ENCODE measurements at places on chromosomes 5 and 9.
A peak's percentile ranks its signal among the peaks of the same experiment; 100 is the strongest.

DNA sequence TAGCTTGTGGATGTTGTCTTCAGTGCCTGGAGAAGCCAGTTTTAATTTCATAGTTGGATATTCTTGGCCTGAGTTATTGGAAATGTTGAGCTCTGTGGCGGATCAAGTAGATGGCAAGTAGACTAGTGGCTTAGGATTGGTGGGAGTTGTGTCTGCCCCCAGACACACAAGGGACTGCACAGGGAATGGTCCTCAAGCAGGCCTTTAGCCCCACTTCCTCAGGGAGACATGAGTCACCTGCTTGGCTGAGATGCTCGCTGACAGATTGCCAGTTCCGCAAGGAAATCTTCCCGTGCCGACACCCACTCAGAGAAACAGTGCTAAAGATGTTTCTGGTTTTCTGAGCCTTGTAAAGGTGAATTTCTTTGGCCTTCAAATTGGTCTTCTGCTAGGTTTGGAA lies 18.8 kb upstream of the CATSPER3 start:
- peak; percentile 77 for DNase-seq

DNA sequence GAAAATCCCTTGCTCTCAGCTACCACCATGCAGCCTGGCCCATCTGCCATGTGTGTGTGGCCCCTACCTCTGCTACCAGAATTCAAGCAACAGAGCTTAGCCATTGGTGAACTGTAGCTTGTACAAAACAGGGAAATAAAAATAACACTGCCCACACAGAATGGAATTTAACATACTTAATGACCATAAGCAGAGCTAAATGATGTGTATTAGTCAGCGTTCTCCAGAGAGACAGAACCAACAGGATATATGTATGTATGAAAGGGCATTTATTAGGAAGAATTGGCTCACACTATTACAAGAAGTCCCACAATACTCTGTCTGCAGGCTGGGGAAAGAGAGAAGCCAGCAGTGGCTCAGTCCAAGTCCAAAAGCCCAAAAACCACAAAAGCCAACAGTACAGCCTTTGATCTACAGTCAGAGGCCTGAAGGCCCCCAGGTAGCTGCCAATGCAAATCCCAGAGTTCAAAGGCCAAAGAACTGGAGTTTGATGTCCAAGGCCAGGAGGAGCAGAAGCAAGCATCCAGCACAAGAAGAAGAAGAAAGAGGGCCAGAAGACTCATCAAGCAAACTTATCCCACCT lies 318.8 kb downstream of the DNAH5 start:
- no peak for DNase-seq

DNA sequence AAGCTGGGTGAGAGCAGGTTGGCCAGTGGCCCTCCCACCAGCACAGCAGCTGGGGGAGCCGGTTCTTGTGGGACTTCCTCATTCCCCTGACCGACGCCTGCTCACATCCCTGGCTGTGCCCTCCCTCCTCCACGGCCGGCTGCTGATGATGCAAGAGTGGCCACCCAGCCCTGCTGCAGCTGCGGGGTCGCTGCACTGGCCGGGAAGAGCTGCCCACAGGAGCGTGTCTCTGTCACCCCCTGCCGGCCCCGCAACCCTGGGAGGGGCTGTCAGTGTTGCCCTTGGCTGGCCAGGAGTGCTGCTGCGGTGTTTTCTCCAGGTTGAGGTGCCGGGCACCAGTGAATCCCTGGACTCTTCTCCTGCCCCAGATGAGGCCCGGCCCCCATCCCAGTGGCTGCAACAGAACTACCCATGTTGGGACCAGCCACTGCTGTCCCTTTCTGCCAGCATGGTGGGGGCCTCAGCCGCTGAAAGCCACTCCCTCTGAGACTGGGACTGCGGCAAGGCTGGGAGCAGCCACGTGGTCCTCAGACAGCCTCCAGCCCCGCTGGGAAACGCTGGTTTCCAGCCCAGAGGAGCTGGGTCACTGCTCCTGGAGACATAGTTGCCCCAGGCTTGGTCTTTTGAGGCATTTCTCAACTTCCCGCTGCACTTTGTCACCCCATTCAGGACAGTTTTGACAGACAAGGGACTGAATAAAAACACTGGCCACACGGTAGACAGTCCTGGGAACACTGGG lies 739 bp downstream of the CARD9 start:
- peak; percentile 82 for DNase-seq

DNA sequence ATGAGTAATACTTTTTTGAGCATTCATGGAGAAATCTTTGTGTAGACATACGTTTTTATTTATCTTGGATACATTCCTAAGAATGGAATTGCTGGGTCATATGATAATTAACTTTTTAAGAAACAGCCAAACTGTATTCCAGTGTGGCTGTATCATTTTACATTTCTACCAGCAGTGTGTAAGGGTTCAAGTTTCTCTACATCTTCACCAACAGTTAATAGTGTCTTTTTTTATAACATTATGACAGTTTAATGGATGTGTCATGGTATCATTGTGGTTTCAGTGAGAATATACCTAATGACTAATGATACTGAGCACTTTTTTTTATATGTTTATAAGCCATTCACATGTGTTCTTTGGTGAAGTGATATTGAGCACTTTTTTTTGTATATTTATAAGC lies 52.4 kb downstream of the NIPBL start:
- DNase-seq, result no peak

DNA sequence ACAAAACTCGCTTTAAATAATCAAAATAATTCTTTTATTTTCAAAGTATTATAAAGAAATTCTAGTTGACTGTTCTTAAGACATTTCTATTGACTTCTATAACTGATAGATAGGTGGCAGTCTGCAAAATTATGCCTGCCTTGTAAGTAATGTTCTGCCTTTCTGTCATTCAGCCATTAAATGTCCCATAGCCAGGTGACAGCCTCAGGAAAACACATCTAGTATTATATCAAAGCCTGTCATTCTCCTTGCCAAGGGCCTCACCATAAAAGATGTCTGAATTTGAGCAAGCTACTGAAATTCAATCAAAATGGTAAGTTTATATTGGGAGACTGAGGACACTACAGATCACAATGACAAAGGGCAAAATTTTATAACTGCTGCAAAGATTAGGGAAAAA lies 170.4 kb upstream of the COX7C start:
- no peak for DNase-seq

DNA sequence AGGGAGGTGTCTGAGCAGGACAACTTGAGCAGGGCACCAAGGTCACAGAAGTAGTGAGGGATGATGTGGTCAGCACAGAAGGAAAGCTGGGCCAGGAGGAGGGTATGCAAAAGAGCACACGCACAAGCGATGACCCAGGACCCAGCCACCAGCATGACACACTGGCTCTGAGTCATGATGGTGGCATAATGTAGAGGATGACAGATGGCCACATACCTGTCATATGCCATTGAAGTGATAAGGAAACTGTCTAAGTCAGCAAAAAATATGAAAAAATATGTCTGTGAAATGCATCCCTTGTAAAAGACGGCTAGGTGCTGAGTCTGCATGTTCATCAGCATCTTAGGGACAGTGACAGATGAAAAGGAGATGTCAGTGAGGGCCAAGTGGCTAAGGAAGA lies 380 bp downstream of the OR1J1 start:
- no peak for DNase-seq

DNA sequence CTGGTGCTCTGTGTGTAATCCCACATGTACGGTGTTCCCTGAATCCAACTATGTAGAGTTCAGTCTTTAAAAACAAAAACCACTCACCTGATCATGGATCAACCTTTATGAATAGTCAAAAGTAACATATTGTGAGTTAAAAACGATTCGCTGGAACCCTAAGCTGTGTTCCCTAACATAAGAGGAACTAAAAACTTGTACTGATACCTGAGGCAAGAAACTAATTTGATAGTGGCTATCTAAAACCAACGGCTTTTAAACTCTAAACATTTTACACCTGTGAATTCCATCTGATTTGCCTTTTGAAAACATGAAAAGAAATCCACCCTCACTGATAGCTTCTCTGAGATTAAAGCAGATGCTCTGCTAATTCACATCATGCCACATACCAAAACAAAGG lies 101.5 kb downstream of the DEPDC1B start:
- no peak for DNase-seq
